ENCODE measurements at places on chromosomes 3 and 15.

DNA sequence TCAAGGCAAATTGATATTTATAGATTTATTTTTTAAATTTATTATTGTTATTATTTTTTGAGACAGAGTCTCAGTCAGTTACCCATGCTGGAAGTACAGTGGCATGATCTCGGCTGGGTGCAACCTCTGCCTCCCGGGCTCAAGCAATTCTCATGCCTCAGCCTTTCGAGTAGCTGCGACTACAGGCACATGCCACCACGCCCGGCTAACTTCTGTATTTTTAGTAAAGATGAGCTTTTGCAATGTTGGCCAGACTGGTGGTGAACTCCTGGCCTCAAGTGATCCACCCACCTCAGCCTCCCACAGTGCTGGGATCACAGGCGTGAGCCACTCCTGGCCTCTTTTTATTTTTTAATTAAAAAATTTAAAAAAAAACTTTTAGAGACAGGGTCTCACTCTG, 19.0 kb downstream of the SPG21 start:
- no peak for DNase-seq

GRCh38 chr15:100668348-100668745, 66.0 kb downstream of the ASB7 start:
- DNase-seq, result no peak

GRCh38 chr15:63335543-63336240, 46.0 kb downstream of the CA12 start:
- DNase-seq, result no peak

- no peak for DNase-seq
Observed at GRCh38 chr3:42195879-42196330, 70.1 kb downstream of the CCK start.

DNA sequence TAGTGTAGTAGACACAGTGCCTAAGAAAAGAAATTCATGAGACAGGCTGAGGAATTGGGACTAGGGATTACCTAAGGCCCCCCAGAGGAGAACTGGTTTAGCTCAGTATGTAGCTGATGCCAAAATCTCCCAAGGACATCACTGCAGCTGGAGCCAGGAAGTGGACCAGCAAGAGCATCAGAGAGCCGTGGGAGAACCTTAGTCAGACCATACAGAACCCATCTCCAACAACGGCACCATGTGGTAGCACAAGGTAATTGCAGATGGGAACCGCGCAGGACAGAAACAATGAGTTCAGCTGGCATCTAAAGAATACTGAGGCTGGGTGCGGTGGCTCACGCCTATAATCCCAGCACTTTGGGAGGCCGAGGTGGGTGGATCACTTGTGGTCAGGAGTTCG, 81.7 kb downstream of the WNT5A start:
- no peak for DNase-seq
